Activated CD8-positive, alpha-beta T cell treated with anti-CD3 and anti-CD28 coated beads for 36 hours (primary cell): ENCODE measurements at places on chromosomes 6 and 20. TPM values are rescaled to one million over a fixed set of nuclear protein-coding genes. Genes with fewer than 3 reads are reported as not detected.

Gene XKR7
- total RNA-seq = not detected

DNA sequence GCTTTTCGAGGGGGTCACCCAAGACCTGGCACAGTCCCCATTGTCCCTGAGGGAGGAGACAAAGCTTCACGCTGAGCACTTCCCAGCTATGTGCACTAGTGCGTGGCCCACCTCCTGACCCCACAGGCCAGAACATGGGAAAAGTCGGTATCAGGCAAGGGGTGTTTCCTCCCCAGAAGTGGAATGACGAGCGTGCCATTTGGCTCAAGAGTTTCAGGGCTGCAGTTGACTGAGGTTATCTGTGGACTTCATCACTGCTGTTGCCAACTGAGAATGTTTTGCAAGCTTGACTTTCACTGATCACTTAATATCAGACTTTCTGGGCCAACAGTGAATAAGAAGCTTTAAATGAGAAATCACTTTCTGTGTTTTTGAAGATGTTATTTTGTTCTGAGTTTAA, 137.0 kb upstream of the AFDN start:
- DNase-seq = no peak

Gene MYCT1
- total RNA-seq = not detected

Gene ZFP57
- total RNA-seq = not detected

GRCh38 chr6:122790423-122791309, 1.6 kb downstream of the SMPDL3A start:
- no peak for DNase-seq
